ENCODE measurements at places on chromosomes 7 and 10.

DNA sequence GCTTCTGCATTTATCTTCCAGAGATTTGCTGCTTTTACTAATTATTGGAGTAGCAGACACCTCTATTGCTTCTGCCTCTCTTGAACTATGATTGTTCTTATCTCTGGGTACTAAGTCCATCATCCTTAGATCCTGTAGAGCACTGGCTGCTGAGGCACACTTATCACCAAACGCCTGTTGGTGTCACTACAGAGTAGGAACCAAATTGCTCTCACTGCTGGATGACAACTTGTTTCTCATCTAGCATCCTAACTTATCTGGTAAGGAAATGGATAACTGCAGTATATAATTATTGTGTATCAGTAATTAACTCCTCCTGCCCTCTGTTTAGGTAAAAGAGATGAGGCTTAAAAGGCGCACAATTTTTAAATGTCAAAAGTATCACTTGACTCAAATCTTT lies 1059.4 kb downstream of the NRG3 start:
- DNase-seq: no peak

DNA sequence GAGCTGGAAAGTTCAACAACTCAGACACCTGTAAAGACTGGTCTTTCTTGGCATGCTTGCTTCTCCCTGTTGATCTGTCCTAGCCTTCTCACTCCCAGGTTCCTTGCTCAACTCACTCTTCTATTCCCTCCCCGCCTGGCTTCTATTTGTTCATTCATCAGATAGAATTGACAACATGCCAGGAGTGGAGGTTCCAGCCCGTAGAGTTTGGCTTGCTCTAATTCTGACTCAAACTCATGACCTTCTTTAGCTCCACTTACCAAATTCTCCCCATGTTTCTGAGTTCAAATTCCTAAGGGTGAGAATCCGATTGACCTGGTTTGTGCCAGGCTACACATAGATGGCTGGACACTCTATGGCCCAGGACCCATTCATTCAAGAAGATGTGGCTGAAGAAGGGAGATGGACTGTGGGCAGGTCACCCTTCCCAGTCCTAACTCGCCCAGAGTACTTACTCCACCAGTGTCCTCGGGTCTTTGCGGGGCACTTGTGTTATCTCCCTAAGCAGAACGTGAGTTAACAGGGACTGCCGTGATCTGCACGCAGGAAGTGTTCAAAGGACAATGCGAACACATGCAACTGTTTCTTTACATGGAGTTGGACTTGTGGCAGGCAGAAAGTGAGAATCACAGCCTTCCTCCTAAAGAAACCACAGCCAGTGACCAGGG lies 4.0 kb upstream of the TMEM236 start:
- DNase-seq: no peak

- DNase-seq: no peak
These were observed 104.2 kb downstream of the FAM204A start for GRCh38 chr10:118237930-118238329.

- no peak for DNase-seq
These were observed 153.1 kb downstream of the GALNT11 start for GRCh38 chr7:152178405-152179058.

DNA sequence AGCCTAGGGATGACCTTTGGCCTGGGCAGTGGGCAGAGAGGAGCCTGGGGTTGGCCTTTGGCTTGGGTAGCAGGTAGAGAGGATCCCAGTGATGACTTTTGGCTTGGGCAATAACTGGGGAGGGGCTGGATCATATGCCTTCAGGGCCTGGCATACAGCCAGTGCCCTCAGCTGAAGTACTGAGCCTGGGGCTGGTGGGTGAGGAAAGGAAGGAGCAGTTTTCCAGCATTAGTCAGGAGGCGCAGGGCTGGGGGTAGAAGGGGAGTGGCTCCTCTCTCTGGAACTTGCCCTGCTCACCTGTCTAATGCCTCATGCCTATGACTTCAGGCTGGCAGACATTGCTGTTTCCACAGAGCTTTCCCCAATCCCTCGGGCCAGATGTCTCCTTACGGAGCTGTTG lies 15.2 kb upstream of the COMTD1 start:
- no peak for DNase-seq

- DNase-seq: no peak
These were observed 7.2 kb upstream of the PGAM2 start for GRCh38 chr7:44072364-44073231.

DNA sequence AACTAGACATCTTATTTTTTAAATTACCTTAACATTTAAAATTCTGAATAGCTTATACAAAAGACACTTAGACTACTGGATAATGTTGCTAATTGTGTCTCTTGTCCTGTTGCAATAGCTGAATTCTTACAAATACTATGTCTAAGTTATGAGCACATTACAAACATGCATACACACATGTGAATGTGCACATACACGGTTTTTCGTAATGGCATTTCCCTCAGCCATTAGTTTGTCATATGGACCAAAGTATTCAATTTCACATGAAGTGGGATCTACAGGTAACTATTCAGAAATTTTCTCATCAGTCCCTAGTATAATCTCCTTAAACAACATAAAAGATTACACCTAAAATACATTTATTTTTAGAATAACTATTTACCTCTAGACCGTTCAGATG lies 178.6 kb upstream of the BET1 start:
- no peak for DNase-seq

- DNase-seq: no peak
These were observed 96.7 kb upstream of the PIK3CG start for GRCh38 chr7:106768324-106768751.

DNA sequence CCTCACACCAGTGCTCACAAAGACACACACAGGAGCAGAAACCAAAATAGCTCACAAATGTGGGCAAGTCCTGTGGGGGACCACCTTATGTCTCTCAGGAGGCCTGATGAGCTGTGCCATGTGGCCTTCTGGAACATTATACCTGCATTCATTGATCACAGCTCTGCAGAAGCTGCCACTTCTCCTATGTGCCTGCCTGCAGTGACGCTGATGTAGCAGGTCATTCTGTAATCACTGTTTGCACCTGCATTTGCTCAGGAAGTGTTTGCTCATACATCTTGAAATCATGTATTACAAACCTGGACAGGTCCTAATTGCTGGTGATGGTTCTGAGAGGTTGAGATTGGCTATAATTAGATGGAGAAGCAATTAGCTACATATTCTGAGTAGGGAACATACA lies 310.2 kb downstream of the AUTS2 start:
- no peak for DNase-seq

DNA sequence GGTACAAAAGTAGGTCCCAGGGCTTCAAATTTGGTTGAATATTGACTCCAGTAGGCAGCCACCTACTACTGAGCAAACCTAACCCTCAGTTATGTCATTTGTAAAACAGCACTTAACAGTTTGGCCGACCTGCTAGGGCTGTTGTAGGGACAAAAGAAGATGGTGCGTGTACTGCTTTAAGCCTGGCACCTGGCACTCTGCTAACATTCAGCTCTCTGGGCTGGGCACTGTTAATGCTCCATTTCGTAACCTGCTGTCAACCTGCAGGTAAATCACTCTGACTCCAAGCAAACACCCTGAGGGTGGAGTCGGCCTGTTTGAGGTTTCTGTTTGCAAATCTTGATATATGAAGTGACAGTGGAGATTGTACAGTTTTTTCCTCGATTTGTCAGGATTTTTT lies 7.2 kb downstream of the ZKSCAN1 start:
- DNase-seq: no peak

- DNase-seq: no peak
These were observed 174.3 kb downstream of the NRP1 start for GRCh38 chr10:33160151-33160550.

- DNase-seq: no peak
These were observed 138.3 kb upstream of the ADCY1 start for GRCh38 chr7:45435846-45436245.

DNA sequence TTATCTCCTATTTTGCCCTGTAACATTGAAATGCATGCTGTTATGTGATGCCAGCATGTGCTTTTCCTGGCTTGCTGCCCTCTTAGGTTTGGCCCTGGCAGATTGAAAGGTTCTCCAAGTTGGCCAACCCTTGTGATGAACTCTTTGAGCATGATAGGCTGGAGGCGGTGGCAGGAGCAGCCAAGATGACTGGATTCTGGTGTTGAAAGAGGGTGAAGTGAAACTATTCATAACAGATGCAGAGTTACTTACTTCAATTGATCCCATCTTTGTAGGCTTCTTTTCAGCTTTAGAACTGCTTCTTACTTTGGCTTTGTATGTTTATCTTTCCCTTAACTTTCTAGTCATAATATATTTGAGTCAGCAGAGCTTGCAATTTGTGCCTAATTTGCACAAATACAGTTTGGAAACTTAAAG lies 57.6 kb downstream of the BICC1 start:
- no peak for DNase-seq

DNA sequence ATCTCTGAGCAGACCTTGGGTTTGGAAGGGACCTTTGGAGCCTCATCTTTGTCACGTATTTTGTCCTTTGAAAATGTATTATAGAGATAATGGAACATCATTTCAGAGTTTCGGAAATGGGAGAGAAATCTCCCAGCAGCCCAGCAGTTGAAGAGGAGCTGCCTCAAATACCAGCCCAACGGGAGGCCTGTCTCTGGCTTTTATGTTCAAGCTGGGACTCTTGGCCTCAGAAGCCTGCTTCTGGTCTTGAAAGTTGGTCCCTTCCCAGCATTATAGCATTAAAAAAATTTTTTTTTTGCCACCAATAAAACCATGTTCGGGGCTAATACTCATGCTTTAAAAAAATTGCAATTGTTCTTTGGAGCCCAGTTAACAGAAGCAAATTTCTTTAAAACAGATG lies 73.4 kb upstream of the CTBP2 start:
- DNase-seq: no peak

- no peak for DNase-seq
These were observed 105.6 kb downstream of the RTKN2 start for GRCh38 chr10:62163024-62163423.

DNA sequence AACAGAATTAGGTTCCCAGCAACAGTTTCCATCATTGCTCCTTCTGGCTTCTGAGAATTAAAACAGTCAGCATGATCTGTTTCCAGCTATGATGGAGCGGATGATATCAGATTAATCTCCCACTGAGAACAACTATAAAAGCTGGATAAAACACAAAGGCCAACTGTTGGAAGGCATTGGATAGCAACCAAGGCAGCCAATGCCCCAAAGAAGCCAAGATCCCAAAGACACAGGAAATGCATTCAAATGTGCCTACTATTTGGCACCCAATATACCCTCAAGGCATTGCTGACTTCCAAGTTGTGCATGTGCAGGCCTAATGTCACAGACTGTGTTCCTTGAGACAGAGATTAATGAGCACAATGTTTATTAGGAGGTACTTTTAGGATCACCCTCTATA lies 259.3 kb downstream of the ARHGAP12 start:
- DNase-seq: no peak
